Jurkat, Clone E6-1 (cell line): ENCODE measurements at places on chromosomes 12 and 14.

DNA sequence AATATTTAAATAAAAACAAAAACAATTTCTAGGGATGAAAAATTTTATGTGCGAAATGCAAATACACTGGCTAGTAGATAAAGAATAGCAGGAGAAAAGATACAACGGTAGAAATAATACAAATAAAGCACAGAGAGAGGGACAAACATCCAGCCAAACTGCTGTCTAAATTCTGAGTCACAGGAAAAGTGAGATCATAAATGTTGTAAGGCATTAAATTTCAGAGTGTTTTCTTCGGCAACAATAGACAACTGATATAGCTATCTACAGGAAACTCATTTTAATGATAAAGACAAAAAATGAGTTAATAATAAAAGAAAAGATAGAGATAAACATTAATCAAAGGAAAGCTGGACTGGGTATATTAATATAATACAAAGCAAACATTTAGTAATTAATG, 122.2 kb downstream of the NTS start:
- DNase-seq, result no peak

GRCh38 chr12:118685983-118686607, 295.2 kb upstream of the SRRM4 start:
- no peak for DNase-seq

DNA sequence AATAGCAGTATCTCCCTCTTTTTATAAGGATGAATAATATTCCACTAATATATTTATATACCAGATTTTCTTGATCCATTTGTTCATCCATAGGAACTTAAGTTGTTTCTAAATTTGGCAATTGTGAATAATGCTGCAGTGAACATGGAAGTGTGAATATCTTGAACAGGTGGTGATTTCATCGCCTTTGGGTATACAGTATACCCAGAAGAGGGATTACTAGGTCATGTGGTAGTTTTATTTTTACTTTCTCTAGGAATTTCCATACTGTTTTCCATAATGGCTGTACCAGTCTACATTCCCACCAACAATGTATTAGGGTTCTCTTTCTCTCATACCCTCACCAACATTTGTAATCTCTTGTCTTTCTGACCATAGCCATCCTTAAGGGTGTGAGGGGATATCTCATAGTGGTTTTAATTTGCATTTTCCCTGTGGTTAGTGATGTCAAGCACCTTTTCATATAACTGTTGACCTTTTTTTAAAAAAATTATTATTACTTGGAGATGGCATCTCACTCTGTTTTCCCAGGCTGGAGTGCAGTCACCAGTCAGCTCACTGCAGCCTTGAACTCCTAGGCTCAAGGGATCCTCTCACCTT, 20.5 kb downstream of the PPHLN1 start:
- no peak for DNase-seq

- peak; percentile 52 for DNase-seq
Observed at GRCh38 chr12:44930972-44931600, 55.0 kb upstream of the NELL2 start.

DNA sequence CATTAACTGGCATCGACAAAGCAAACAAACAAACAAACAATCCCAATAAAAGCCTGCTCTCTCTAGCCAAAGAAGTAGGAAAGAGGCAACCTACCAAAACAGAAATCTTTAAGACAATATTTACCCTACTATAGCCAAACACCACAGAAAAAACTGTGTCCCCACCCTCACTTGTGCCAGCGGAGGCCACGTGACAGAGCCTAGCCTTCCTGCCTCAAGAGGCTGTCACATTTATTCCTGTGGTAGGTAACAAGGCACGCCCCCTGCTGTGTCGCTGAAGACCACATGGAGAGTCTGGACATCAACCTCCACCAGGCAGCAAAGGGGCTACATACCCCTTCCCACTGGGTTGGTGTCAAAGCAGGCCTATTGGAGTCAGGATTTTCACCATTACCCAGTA, 148.1 kb downstream of the LMNTD1 start:
- no peak for DNase-seq

- DNase-seq, result no peak
Observed at GRCh38 chr12:46487567-46488131, 115.1 kb upstream of the SLC38A2 start.
